Erythroblast (primary cell): ENCODE measurements at places on chromosomes 3 and 15.

- no peak for DNase-seq
These were observed 1.0 kb downstream of the TOPAZ1 start for GRCh38 chr3:44242721-44243120.

GRCh38 chr15:93366387-93367100 lies 277.5 kb upstream of the RGMA start:
- no peak for DNase-seq

GRCh38 chr15:43232289-43232874 lies 11.6 kb upstream of the EPB42 start:
- no peak for DNase-seq

GRCh38 chr3:178201714-178202113 lies 334.5 kb upstream of the KCNMB2 start:
- no peak for DNase-seq

DNA sequence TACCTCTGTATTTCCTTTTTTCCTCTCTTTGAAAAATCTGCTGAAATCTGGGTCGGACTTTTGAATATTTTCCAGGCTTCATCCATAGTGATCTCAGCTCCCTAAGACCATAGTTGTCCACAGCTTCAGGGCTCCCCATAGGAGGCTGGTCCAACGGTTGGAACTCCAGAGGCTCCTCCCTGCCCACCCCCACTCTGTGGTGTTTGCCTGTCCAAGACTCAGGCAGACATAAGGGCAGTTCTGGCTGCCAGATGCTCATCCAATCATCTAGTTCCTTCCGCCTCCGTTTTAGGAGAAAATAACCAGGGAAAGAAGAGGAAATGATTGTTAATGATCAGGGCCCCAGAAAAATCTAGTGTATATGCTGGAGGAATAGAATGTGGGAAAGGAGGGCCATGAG lies 27.9 kb upstream of the PRTG start:
- DNase-seq: no peak

- DNase-seq: no peak
These were observed 65.4 kb upstream of the TBC1D23 start for GRCh38 chr3:100195375-100195774.

DNA sequence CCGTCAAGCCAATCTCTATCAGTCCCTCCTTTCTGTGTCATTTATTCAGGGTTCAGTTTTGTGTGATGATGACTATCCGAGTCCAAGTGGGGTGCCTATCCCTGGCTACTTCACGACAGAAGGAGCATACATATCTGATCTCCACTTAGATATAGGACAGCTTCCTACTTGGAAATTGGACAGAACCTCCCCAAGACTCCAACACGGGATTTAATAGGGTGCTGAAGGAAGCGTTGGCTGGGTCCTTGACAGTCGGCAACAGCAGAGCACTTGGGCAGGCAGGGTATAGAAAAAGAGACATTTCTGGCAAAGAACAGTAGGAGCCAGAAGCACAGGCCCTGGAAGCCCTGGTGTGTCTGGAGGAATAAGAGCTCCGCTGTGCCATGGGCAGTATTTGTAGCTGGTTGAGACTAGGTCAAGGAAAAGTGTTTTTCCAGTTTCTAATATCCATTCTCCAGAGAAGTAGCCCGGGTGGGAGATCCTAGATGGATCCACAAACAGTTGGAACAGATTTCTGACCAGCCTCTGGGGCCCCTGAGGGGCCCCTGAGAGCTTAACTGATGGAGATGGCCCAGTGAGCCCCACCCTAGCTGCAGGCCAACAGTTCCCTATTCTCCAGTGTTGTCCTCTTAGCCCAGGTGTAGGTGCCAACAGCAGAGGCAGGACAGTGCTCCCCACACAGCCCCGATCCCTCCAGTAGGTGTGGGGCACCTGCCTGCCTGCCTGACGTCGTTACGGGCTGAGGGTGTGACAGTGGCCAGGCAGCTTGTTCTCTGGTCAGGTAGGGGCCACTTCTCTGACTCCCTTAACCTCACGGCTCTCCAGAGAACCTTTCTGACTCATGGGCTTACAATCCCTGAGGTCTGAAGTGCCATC lies 130.8 kb downstream of the CHCHD6 start:
- no peak for DNase-seq

DNA sequence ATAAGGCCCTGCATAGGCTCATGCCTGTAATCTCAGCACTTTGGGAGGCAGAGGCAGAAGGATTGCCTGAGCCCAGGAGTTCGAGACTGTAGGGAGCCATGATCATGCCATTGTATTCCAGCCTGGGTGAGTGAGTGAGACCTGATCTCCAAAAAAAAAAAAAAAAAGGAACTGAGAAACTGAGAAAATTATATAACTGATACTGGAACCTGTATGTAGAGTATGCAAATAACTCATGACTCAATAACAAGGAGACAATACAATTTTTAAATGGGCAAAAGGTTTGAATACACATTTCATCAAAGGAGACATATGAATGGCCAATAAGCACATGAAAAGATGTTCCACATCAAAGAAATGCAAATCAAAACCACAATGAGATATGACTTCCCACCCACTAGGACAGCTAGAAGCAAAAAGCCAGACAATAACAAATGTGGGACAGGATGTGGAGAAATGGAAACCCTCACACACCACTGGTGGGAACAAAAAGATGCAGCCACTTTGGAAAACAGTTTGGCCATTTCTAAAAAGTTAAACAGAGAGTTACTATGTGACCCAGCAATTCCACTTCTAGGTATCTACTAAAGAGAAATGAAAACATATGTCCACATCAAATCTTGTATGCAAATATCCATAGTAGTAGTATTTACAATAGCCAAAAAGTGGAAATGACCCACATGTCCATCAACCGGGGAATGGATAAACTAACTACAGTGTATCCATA lies 70.7 kb downstream of the IQSEC1 start:
- no peak for DNase-seq

- DNase-seq: no peak
These were observed 70.3 kb downstream of the SENP2 start for GRCh38 chr3:185656321-185656840.

GRCh38 chr3:108552267-108553159 lies 36.7 kb downstream of the CIP2A start:
- peak; percentile 61 for DNase-seq

DNA sequence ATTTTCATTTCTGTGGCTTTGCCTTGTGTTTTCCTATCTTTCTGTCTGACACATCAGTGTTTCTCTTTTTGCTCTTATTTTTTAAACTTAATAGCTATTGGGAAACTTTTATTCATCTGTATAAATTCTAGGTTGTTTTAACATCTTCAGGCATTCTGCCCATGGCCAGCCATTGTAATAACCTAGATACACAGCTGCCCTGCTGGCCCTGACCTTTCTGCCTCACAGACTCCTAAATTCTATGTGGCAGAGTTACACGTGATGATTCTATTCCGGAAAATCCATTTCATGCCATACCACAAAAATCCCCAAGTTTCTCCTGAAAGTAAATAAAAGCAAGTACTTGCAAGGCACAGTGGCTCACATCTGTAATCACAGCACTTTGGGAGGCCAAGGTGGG lies 150.1 kb downstream of the UACA start:
- no peak for DNase-seq

- DNase-seq: no peak
These were observed 32.2 kb upstream of the IL20RB start for GRCh38 chr3:136925425-136926190.

GRCh38 chr3:198071602-198072287 lies 111.7 kb downstream of the LMLN start:
- peak; percentile 65 for DNase-seq

DNA sequence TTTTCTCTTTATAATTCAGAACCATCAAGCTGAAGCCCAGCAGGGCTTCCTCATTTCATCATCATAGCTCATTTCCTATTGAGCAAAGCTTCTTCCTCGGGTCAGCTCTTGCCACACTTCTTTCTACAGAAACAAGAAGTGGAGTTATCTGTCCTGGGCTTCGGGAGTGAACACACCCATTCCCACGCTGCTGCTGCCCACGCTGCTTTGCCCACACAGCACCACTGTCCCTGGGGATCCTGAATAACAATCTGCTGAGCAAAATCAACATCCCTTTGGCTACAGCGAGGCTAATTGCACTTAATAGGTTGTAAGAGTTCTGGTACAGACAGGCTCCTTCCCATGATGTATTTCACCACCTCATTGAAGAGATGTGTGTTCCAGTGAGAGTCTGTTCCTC lies 23.7 kb downstream of the CEP19 start:
- DNase-seq: no peak

GRCh38 chr15:77099741-77100463 lies 29.0 kb upstream of the TSPAN3 start:
- DNase-seq: no peak

DNA sequence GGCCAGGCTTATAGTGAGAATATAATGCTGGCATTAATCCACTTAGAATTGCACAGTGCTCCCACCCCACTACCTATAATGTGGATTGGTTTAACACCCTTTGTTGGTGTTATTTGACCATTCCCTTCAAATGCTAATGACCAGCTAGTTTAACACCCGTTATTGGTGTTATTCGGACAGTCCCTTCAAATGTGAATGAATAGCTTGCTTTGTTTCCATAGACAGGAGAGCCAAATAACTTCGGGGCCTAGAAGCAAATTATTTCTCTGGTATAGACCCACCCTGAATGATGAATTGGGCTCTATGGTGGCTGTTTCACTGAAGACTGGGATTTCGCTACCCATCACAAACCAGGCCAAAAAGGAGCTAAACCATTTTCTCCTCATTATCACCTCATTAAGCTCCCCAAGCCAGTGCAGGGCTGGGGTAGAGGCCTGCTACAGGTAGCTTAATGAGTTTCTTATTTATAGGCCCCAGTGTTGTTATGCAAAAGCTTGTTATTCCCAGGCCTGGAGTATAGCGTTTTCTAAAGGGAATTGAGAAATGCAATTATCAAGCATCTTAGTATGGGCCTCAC lies 494.1 kb upstream of the DPH6 start:
- DNase-seq: no peak

- DNase-seq: no peak
These were observed 153.8 kb downstream of the SEMA6D start for GRCh38 chr15:47870956-47871625.

- DNase-seq: no peak
These were observed 73.4 kb upstream of the RBMS3 start for GRCh38 chr3:29207427-29207826.

DNA sequence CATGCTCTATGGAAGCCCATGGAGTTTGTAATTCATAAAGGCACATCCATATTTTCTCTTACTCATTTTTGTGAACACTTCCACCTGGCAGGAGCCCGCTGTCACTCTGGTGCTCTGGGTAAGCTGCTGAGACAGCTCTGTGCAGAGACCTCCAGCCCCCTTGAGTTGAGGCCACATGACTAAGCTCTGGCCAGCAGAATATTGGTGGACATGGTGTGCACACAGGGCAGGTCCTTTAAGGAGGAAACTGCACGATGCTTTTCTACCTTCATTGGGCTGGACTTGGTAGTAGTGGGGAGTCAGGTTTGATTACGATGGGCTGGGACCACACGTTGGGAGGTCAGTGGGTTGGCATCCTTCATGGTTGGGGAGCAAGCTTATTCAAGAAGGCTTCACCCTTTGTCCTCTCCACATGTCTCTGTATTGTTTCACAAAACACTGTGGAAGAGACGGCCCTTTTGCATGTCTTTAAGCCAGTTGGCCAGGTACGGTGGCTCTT lies 29.0 kb downstream of the CCNB2 start:
- DNase-seq: no peak

- DNase-seq: peak; percentile 19
These were observed 585 bp downstream of the SLCO3A1 start for GRCh38 chr15:91853948-91854638.
